Hematopoietic multipotent progenitor cell treated with erythropoietin and hydrocortisone succinate and interleukin-3 and kit ligand, for 6 days (in vitro differentiated cells): ENCODE measurements at places on chromosomes 16 and 17.

- no peak for DNase-seq
These were observed 191.5 kb downstream of the SEC14L1 start for GRCh38 chr17:77332034-77332971.

DNA sequence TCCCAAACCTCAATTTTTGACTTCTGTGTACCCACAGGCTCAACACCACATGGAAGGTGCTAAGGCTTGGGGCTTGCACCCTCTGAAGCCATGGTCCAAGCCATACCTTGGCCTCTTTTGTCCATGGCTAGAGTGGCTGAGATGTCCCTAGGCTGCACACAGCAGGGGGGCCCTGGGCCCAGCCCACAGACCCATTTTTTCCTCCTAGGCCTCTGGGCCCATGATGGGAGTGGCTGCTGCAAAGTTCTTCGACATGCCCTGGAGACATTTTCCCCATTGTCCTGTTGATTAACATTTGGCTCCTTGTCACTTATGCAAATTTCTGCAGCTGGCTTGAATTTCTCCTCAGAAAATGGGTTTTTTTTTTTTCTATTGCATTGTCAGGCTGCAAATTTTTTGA is 47.0 kb downstream of the TBC1D26 start:
- no peak for DNase-seq

DNA sequence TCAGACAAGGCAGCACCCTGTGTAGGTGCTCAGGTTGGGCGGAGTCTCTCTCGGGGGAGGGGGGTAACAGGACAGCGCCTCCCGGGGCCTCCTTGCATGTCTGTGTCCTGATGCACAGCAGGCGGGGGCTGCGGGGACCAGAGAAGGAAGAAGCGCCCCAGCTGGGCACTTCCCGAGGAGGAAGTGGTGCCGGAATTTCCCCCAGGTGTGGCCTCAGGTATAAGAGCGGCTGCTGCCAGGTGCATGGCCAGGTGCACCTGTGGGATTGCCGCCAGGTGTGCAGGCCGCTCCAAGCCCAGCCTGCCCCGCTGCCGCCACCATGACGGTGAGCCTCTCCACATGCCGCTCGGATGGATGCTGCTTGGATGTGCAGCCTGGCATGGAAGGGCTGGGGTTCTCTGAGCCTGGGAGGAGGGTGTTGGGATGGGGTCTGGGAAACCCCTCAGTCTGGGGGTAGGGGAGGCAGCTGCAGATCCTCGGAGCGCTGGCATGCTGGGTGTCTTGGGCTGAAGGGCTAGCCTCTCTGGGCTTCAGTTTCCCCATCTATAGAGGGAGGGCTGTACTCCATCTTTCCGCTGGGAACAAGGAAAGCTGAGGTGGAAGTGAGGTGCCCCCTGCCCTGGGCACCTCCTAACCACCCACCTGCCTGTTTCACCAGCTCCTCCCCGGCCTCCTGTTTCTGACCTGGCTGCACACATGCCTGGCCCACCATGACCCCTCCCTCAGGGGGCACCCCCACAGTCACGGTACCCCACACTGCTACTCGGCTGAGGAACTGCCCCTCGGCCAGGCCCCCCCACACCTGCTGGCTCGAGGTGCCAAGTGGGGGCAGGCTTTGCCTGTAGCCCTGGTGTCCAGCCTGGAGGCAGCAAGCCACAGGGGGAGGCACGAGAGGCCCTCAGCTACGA is at the start of gene IL17C:
TSS of gene IL17C (plus strand) at position 250 of the 908 bp plus-strand sequence. CDS start at position 320, 70 bp downstream.
- DNase-seq: no peak

- DNase-seq: no peak
These were observed 39.2 kb downstream of the NT5M start for GRCh38 chr17:17342242-17342945.

- DNase-seq: no peak
These were observed 51.4 kb downstream of the USP22 start for GRCh38 chr17:20991276-20992037.

DNA sequence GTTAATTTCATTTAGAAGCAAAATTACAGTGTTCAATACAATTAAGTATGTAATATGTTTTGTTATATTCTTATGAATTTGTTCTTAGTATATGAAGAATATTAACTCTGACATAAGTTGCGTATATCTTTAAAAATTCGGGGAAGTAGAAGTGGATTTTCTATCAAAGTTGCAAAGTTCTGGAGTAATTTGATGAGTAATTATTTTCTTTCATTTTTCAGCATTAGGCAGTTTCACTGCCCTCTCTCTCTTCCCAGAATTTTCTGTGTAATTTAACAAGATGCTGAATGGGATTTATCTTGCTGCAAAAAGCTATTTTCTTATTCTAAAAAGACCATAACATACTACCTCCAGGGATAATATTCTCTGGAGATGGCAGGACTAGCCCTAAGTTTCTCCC is 8.9 kb upstream of the CCL18 start:
- no peak for DNase-seq

GRCh38 chr17:47246120-47246519 is 7.5 kb upstream of the ITGB3 start:
- no peak for DNase-seq

- DNase-seq: no peak
These were observed 138.2 kb downstream of the CMIP start for GRCh38 chr16:81582655-81583441.

GRCh38 chr17:20852239-20852989 is 190.4 kb downstream of the USP22 start:
- DNase-seq: peak; percentile 53

DNA sequence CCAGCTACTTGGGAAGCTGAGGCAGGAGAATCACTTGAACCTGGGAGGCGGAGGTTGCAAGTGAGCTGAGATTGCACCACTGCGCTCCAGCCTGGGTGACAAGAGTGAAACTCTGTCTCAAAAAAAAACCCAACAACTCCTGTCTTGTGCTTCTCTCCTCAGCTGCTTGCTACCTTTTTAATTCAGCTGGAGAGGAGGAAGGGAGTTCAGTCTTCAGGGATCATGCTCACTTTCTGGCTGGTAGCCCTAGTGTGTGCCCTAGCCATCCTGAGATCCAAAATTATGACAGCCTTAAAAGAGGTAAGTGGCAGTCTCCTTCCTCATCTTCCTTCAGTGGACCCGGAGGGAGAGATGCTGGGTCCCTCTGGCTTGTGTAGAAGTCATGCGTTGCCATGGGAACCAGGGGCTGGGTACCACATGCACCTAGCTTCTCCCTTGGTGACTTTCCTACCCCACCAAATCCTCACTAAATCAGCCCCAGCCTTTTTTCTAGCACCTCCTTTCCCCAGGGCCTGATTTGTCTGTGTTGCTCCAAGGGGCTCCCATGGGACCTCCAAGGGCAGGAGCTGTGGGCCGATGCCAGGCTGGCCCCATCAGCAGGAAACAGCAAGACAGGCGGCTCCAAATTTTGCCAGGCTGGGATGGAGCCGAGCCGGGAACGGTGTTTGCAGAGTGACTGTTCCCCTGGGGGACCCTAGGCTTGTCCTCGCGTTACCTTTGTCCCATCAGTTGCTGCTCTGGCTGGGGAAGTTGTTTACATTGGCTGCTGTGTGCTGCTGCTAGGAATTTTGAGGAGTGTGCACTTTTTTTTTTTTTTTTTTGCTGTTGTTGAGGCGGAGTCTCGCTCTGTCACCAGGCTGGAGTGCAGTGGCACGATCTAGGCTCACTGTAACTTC is 65.2 kb downstream of the ABCC1 start:
- no peak for DNase-seq

GRCh38 chr17:45751466-45751865 is 32.7 kb upstream of the CRHR1 start:
- no peak for DNase-seq

DNA sequence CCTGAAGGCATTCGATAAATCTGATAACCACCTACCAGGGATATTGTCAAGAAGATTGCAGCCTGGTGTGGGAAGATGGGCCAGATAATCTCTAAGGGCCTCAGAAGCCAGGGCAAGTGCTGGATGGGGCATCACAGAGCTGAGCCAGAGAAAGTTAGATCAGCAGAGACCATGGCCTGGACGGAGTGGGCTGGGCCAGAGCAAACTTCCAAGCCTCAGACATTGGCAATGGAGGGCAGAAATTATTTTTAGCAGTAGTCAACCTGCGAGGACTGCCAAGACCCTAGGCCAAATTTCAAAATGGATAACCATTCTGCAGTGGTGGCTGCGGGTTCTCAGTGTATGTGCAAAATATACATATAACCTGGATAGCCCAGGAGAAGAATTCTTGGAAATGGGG is 18.5 kb downstream of the ERCC4 start:
- DNase-seq: no peak

DNA sequence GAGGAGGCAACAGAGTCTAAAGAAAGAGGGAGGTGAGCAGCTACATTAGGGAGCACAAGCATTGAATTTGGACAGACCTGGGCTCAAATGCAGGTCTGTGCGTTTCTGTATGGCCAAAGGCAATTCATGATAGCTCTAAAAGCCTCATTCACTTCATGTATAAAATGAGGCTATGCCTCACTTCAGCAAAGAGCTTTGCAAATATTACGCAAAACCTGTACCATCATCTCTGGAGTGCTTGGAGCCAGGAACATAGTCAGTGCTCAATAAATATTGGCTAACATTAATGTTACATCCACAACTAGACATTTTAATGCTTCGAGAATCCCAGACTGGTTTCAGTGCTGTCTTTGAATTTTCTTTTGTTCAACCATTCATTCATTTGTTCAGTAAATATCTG is 254.7 kb upstream of the CDH11 start:
- DNase-seq: no peak

- no peak for DNase-seq
These were observed 16.9 kb downstream of the SLC4A1 start for GRCh38 chr17:44251062-44251461.

DNA sequence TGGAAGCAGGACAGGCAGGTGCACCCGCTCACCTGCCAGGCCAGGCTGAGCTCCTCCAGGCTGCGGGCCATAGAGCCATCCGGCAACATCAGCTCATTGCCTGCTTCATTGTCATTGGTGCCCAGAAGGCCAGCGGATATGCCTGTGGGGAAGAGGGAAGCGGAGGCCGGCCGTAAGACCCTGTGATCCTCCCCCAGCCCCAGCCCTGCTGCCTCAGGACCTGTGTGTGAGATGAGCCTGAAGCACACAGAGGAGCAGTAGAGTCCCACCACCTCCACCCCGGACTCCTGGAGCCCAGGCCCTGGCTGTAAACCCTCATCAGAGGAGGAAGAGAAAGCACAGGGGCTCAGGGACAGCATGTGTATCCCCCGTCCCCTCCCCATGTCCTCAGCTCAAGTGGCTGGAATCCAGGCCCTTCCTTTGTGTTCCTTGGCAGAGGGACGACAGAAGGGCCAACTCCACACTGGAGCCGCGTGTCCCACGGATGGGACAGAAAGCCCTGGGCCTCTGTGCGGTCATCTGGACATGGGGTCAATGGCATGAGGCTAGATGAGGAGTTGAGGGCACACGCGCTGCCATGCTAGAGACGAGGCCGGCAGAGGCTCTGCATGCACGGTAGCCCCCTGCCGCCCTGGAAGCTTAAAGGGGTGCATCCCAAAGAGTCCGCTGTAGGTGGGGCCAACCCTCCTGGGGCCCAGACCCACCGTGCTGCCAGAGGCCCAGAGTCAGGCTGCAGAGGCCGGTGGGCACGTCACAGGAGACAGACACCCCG is 39.1 kb downstream of the RMI2 start:
- no peak for DNase-seq

DNA sequence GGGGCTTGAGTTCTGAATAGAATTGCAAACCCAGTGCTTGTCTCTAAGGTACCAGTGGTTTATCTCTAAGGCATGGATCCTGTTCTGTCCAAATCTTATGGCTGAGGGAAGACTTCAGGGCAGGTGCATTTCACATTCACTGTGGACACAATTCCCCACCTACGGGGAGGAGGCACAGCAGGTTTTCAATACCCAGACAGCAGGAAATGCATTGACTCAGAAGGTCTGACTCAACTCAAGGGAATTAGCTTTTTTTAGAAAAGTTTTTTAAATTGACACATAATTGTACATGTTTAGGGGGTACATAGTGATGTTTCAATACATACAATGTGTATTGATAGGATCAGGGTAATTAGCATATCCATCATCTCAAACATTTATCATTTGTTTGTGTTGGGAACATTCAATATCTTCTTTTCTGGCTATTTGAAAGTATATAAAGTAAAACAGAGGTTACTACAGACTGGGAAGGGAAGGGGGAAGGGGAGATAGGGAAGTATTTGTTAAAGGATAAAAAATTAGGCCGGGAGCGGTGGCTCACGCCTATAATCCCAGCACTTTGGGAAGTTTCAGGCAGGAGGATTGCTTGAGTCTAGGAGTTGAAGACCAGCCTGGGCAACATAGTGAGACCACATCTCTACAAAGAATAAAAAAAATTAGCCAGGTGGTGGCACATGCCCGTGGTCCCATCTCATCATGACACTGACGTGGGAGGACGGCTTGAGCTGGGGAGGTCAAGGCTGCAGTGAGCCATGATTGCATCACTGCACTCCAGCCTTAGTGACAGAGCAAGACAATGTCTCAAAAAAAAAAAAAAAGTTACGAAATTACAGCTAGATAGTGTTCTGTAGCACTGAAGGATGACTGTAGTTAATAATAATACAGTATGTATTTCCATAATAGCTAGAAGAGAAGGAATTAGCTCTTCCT is 54.9 kb downstream of the RGS9 start:
- DNase-seq: no peak

DNA sequence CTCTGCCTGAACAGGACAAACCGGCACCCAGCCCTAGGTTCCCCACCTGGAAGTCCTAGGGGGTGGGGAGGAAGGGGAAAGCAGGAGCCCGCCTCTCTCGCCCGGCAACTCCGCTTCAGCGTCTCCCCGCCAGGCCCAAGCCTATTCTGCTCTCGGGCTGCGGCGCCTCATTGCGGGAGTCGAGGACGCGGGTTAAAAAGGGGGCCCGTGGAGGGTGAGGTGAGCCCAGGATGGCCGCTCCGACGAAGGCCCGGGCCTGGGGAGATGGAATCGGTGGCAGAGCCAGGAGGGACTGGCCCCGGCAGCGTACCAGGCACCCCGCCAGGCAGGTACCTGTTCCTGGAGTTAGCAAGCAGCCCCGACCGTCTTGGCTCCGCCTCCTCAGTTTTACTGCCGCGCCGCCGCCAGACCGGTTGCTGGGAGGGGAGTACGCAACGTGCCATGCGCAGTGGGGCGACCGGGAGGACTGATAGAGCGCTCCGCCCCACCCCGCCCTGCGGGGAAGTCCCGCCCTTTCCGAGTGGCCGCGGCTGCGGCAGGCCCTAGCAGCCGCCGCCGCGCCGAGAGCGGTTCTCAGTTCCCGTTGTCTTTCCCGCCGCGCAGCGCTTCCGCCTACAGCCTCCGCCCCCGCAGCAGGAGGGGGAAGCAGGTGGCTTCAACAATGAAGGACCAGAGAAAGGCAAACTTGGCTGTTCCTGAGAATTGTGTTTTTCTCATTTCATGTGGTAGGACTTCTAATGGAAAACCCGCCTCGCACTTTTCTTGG is at the start of gene STRADA:
TSS of gene STRADA (minus strand) at position 392 of the 766 bp plus-strand sequence. CDS start 13,430 bp downstream, outside the sequence.
- DNase-seq: peak; percentile 99

- DNase-seq: no peak
These were observed 71.6 kb downstream of the RAI1 start for GRCh38 chr17:17752821-17753321.
